ENCODE measurements at places on chromosomes 4 and X. TPM values are rescaled to one million over a fixed set of nuclear protein-coding genes. Genes with fewer than 3 reads are reported as not detected.

Gene BTK
- polyA plus RNA-seq: 2.0 TPM

Gene IBSP
- not detected for polyA plus RNA-seq

Gene VCX3A
- not detected for polyA plus RNA-seq

Gene PRAF2
- polyA plus RNA-seq: 37.1 TPM

Gene HOPX
- polyA plus RNA-seq: 13.5 TPM

Gene SLC7A11
- polyA plus RNA-seq: 1.8 TPM

Gene BMP3
- polyA plus RNA-seq: 16.2 TPM

Gene SSX1
- polyA plus RNA-seq: not detected

Gene MAGEA1
- not detected for polyA plus RNA-seq

Gene MAOB
- 55.3 TPM for polyA plus RNA-seq

Gene MSANTD1
- 0.84 TPM for polyA plus RNA-seq

Gene ESX1
- polyA plus RNA-seq: not detected

Gene RASGEF1B
- 10.5 TPM for polyA plus RNA-seq

Gene KIT
- polyA plus RNA-seq: 16.9 TPM

Gene SFRP2
- polyA plus RNA-seq: 14.7 TPM

Gene CFAP299
- 0.60 TPM for polyA plus RNA-seq
